ENCODE measurements at places on chromosomes 4 and X.

DNA sequence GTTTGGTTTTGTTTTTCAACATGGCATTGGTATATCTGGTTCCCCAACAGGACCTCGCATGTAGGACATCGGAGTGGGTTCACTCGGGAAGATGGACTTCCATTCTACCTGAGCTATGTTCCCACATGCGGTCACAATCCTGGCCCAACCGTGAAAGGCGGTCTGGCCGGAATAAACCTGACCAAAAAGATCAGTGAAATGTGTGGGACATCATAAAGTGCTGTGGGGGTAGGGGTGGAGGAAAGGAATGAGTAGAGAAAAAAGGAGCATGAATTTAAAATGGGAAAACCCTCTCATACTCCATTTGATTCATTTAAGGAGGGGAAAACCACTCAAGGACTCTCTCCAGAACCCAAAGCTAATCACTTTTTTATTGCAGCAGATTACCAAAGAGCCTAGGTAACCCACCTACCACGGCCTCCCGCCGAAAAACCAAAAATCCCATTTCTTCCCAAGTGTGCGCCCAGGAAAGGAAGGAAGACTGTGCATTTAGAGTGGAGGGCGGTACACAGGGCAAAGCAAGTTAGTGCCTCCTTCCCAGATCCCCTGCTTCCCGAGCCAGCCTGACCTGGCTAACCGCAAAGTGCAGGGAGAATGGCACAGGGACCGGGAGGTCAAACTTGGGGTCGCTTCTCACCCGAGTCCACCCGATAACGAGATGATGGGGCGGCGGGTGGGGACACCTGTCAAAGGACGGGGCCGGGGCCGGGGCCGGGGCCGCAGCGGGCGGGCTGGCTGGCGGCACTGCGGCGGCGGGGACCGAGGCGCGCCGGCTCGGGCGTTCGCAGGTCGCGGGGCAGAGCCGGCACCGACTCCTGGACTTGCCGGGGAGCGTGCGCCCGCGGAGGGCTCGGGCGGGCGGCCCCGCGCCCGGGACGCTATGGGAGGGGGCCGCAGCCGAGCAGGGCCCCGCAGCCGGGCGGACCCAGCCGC, 669 bp downstream of the TMEM150C start:
- DNase-seq, result no peak

GRCh38 chr4:10006231-10006600, 15.1 kb downstream of the SLC2A9 start:
- peak; percentile 77 for DNase-seq

- DNase-seq, result no peak
These were observed 53.4 kb downstream of the WDR19 start for GRCh38 chr4:39235696-39236095.

GRCh38 chr4:153013202-153013977, 77.3 kb downstream of the FHDC1 start:
- DNase-seq, result no peak

Measured in NCI-H2081 treated with DMSO at 0.1 percent for 48 hours (cell line).